ENCODE measurements at places on chromosomes 5 and 9.

- DNase-seq, result no peak
Measured at GRCh38 chr9:8265281-8265680, 465.7 kb upstream of the DMAC1 start.

GRCh38 chr5:10724781-10725507, 36.1 kb downstream of the DAP start:
- DNase-seq, result no peak

DNA sequence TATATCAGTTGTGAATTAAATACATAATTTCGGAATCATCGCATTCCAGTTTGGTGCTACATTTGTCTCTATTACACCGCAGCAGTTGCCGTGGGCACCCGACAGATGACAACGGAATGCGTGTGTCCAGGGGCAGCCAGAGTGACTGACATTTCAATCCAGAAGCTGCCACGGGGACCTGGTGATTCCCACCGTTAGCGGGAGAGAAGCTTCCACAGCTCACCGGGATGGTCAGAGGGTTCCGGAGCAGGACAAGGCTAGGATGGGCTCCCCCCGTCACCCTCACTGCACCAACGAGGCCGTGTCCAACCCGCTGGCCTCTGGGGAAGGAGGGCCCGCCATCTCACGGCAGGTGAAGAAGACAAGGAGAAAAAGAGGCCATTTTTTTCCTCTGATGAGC, 86.8 kb downstream of the GTF3C4 start:
- no peak for DNase-seq

GRCh38 chr9:123893831-123894460, 36.0 kb downstream of the DENND1A start:
- no peak for DNase-seq

- DNase-seq, result no peak
Measured at GRCh38 chr5:57383093-57383861, 99.3 kb downstream of the ACTBL2 start.

- DNase-seq, result no peak
Measured at GRCh38 chr5:31131381-31131891, 62.0 kb upstream of the CDH6 start.

DNA sequence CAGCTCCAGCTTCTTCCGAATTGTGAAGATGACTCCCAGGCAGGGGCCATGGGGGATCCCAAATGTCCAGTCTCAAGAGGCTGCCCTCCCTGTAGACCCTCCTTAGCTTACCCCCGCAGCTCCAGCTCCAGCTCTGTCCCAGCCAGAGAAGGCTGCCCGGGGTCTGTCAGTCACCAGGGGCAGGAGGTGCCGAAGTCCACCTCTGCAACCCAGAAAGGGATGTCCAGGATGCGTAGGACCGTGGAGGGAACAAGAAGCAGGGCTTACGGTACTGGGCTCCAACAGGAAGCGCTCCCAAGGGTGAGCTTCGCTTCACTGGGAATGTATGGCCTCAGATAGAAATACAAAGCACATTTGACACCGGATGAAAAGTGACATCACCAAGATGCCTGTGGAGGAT, 6.0 kb downstream of the IPPK start:
- no peak for DNase-seq

GRCh38 chr9:134818591-134818990, 62.0 kb upstream of the FCN2 start:
- no peak for DNase-seq

DNA sequence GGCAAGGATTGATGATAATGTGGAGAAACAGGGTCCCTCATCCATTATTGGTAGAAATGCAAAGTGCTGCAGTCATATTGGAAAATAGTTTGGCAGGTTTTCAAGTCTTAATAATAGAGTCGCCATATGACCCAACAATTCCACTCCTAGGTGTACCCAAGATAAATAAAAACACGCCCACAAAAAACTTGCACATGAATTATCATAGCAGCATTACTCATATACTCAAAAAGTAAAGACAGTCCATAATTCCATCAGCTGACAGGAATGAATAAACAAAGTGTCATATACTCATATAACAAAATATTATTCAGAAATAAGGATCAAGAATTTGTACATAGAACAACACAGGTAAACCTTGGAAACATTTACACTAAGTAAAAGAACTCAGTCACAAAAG, 242.9 kb upstream of the FTMT start:
- DNase-seq, result no peak

- DNase-seq, result no peak
Measured at GRCh38 chr5:121870489-121870888, 18.8 kb downstream of the FTMT start.

DNA sequence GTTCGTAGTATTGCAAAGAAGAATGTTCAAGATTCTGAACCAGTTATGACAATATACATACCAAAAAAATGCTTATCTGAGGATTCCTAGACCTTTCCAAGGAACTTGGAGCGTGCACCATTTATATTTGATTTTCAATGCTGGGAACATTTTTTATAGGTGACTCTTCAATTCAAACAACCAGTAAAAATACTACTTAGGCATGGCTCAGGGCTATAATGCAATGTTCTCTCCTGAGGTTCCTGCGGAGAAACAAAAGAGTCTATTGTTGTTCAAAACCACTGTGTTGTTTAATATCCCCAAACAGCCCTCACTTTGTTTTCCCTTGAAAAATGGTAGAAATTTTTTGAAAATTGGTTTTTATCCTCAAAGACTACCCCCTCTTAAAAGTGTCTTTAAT, 335.7 kb upstream of the IZUMO3 start:
- DNase-seq, result no peak

DNA sequence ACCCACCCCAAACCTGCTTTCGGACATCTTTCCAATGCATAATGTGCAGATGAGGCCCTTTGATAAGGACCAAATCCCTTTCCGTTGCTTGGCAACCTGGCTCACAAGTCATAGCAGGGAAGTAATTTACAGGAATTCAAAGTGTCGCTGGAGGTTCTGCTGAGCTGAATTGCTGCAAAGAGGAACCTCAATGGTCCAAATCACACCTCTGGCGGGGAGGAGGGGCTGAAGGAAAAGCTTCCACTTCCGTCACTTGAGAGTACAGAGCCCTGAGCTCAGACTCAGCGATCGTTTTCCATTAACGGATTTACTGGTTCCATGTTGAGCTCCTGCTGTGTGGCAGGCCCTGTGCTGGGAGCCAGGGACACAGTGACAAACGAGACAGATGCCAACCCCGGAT, 99.3 kb downstream of the KCNIP1 start:
- DNase-seq, result no peak

- no peak for DNase-seq
Measured at GRCh38 chr5:32342656-32343055, 29.9 kb upstream of the MTMR12 start.

GRCh38 chr5:159174511-159175168, 34.7 kb downstream of the RNF145 start:
- no peak for DNase-seq

DNA sequence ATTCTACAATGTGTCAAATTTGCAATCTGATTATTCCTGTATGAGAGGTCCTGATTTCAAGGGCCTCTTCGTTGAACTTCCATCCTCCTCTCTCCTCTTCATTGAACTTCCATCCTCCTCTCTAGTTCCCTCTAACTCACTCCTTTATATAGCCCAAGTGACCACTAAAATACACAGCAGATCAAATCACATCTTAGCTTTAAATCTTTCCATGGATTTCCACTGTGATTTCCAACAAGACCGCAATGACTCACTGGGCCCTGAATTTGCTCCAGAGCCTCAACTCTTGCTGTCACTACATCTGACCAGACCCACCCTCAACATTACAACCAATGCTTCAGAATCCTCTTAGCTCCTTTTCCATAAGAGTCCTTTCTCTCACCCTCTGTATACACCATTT, 59.1 kb upstream of the TMEM252 start:
- DNase-seq, result no peak

DNA sequence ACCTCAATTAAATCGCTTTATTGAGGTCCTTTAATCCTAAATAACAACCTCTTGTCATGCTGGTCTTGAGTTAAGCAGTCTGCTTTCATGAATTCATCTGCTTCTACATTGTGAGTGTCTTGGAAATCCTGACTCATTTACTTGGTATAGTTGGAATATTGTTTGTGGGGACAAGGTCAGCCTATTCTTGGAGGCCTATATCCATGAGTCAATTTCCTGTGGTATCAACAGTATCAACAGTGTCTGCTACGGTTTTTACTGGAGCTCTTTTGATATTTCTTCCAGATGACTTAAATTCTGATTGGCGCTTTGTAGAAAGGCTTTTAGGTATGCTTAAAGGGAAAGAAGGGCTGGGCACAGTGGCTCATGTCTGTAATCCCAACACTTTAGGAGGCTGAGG, 71.2 kb upstream of the PARP8 start:
- DNase-seq, result no peak

- no peak for DNase-seq
Measured at GRCh38 chr5:178213748-178214151, 9.4 kb downstream of the HNRNPAB start.

GRCh38 chr9:100324594-100325200, 28.0 kb downstream of the TEX10 start:
- no peak for DNase-seq

- DNase-seq, result peak; percentile 84
Measured at GRCh38 chr9:37422289-37423104, at the start of gene GRHPR. GRHPR (plus strand) TSS chr9:37422696; CDS start chr9:37422751, 55 bp downstream.

- DNase-seq, result no peak
Measured at GRCh38 chr9:92664394-92665152, 5.4 kb downstream of the IPPK start.

DNA sequence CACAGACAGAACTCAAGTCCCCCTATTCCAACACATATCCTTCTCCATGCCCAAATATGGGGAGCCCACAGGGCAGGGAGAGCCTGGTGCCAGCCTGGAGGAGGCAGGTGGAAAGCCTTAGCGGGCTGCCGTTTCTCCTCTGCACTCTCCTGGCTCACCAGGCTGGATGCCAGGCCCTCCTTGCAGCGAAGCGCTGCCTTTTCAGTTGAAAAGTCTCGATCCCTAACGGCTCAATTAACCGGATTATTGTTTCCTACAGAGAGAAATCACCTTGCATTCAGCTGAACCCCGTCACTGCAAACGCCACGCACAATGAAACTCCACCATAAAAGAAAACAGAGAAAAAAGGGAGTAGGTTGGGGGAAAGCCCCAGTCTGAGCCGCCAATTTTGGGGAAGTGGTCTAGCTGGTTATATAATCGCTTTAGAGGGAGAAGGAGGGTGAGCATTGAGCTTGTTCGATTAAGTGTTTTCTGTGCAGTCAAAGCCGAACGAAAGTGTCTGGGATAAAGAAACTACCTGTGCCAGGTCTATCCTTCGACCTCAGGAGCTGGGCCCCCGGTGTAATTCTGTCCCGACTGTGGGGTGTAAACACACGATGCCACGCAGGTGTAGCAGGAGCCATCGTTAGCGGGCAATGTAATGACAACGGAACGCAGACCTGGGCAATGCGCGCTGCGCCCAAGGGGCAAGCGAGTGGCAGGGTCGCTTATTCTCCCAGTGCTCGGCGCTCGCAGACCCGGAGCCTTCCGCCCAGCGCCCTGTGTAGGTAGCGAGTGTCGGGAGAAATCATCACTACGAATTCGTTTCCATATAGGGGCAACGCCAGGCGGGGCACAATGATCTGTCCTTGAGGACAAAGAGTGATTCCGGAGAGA, 3.8 kb downstream of the BARHL1 start:
- no peak for DNase-seq
